ENCODE measurements at places on chromosomes 12 and 14. TPM values are rescaled to one million over a fixed set of nuclear protein-coding genes. Genes with fewer than 3 reads are reported as not detected.

GSC gene
- not detected for total RNA-seq

TAS2R46 gene
- 0.82 TPM for total RNA-seq

PLA2G1B gene
- total RNA-seq = 1.3 TPM

IL25 gene
- total RNA-seq = not detected

MANSC1 gene
- 0.79 TPM for total RNA-seq

DNA sequence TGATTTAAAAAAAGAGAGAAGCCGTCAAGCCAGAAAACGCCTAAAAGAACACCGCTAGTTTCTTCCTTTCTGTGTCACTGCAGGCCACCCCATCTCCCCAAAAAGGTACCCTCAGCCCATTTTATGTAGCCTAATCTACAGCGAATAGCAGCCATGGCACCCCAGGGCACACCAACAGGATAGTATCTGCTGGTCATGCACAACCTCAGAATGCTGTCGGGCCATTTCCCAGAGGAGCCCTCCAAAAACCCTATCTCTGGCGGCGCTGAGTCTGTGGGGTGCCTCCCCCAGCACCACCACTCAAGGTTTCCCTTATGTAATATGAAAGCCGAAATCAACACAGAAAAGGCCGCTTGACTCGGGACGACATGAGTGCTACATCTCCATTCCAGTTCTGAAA is 98.9 kb downstream of the BCL11B start:
- DNase-seq = no peak

DNA sequence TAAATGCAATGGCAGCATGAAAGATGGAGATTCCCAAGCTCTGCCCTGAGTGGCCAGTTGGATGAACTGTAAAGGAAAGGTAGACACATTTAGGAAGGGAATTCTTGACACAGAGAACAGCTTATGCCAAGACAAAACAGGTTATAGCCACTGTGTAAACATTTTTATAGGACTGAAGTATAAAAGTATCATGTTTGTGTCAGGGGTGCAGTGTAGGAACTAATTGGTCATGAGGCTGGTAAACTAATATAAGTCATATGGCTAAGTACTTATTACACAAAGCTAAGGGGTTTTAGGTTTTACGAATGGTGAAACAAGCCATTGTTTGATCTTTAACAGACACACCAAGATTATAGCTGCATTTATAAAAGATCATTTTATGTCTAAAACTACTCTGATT is 207.7 kb upstream of the SLC16A7 start:
- DNase-seq = no peak

DNA sequence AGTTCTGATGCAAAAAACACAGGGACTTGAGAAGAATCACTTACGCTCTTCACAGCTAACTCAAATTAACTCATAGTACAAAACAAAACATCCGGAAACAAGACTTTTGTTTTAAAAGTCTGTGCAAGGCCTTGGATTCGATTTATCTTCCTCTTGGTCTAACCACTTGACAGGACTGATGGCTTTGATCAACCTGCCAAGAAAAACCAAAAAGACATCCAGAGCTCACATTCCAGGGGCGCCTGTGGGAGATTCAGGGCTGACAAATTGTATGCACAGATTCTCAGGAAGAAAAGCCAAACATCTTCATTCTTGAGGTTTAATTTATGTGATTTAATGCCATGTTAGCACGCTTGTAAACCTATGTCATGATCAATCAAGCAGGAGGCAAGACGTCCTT is 129.1 kb upstream of the TMCC3 start:
- DNase-seq = no peak

DNA sequence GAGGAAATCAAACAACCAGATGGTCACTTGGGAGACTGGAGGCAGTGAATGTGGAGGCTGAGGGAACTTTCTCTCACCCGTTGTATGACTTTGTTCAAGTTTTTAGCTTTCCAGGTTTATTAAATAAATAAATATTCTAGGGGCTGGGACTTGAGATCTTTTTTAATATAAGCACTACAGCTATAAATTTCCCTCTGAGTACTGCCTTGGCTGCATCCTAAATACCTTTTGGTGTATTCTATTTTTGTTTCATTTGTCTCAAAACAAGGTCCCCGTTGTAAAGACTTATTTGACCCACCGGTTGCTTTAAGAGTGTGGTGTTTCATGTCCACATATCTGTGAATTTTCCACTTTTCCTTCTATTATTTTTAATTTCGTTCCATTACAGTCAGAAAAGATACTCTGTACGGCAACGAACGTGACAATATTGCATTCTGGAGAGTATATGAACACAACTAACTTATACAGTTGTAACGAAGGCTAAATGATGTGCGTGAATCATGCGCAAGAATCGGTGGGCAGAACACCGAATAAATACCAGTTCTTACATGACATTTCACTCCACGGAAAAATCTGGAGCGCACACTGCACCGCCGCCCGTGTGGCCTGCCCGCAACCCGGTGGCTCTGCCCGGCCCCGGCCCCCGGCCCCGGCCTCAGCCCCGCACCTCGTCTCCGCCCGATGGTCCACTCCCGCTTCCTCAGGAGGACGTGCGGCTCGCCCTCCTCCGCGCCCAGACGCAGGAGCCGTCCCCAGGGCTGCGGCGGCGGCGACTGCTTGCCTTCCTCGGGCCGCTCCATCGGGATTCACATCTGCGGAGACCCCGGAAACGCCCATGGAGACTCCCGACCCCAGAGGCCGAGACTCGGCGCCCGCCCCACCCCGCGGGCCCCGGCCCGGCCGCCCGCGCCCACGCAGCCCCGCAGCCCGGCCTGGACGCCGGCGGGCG is 602 bp downstream of the CHFR start:
- DNase-seq = no peak

DNA sequence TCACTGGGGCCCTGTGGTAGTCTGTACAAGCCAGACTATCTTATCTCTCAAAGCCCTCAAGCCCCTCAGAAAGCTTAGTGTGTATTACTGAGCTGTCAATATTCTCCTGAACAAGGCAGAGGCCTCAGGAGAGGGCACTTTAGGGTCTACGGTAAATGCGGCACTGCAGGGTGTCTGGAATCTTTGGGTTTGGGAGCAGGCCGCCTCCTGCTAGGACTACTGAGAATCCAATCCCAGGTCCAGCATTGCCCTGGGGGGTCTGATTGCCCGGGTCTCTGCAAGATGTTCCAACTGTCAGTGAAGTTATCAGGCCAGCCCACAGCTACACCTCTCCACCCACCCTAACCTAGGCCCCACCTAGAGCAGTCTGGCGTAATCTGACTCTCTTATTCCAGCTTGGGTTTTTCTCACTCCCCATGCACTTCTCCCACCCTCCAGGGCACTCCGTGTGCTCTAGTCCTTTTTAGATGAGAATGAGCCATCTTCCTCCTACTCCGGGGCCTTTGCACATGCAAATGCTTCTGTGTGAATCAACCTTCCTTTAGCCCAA is 4.3 kb upstream of the ZFP36L1 start:
- DNase-seq = no peak

GRCh38 chr14:19823765-19824164 is 20.2 kb downstream of the OR4N2 start:
- DNase-seq = no peak

DNA sequence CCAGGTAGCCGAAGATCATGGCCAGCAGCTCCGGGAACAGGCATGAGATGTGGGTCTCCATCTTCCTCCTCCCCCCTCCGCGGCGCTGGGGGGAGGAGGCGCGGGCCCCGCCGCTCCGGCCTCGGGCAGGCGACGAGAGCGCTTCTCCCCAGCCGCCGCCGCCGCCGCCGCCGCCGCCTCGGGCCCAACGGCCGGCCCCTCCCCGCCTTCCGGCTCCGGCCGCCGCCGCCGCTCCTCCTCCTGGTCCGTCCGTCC is 448 bp downstream of the FBXL14 start:
- DNase-seq = no peak

GRCh38 chr14:35678403-35679028 is 130.6 kb downstream of the RALGAPA1 start:
- DNase-seq = no peak

- DNase-seq = no peak
Measured at GRCh38 chr12:68349220-68349621, 17.1 kb upstream of the MDM1 start.

DNA sequence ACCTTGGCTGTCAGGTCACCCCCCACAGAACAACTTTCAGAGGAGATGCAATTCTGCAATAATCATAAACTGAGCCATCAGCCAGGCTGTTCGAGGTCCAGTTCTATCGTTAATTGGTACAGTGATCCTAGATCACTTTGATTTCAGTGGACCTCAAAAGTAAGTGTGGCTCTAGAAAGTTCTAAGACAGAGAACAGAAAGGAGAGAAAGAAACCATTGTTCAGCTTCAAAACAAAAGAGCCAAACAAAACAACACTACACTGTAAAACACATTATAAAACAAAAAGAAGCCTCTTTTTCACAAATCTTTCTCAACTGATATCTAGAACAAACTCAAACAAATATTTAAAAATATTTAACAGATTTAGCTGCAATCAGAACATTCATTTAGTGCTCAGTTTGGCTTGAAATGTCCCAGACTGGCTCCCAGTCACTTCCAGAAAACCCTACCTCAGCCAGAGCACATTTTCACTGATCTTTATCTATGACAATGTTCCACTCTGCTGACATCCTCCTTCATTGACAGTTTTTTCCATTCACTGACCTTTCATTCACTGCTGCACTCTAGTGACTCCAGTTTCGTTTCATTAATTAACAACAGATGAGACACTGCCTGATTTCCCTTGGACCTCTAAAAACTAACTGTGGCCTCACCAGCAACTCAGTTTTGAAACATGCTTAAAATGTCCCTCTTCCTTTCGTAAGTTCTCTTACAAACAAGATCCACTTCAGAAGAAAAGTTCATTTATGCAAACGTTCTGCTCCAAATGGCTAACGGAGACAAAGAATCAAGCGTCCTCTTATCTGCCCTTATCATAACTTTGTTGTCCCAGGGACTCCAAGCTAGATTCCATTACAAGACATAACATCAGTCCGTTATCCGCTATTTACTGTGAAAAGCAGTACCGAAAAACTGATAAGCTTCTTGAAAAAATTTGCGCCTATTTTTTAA is 56.8 kb downstream of the DUSP16 start:
- no peak for DNase-seq

- DNase-seq = no peak
Measured at GRCh38 chr12:10197879-10198278, 14.8 kb upstream of the GABARAPL1 start.

DNA sequence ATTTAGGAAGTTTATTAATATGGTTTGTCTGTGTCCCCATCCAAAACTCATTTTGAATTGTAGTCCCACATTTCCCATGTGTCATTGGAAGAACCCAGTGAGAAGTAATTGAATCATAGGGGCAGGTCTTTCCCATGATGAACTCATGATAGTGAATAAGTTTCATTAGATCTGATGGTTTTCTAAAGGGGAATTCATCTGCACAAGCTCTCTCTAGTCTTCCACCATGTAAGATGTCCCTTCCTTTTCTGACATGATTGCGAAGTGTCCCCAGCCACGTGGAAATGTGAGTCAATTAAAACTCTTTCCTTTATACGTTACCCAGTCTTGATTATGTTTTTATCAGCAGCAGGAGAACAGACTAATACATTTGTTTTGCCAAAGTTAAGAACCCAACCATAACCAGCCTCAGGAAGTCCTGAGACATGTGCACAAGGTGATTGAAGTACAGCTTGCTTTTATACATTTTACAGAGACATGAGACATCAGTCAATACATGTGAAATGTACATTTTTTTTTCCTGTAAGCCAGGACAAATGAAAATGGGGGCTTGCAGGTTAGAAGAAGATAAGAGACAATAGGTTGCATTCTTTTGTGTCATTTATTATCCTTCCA is 1136.7 kb downstream of the TMEM121 start:
- DNase-seq = no peak

DNA sequence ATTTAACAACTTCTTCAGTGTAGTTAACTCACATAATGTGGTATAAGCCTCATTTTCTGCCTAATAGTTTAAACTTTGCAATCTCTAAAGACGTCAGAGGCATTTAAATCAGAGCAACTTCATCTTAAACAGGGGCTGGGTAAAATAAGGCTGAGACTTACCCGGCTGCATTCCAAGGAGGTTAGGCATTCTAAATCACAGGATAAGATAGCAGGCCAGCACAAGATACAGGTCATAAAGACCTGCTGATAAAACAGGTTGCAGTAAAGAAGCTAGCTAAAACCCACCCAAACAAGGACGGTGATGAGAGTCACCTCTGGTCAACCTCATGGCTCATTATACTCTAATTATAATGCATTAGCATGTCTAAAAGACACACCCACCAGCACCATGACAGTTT is 115.6 kb upstream of the PKP2 start:
- DNase-seq = no peak

DNA sequence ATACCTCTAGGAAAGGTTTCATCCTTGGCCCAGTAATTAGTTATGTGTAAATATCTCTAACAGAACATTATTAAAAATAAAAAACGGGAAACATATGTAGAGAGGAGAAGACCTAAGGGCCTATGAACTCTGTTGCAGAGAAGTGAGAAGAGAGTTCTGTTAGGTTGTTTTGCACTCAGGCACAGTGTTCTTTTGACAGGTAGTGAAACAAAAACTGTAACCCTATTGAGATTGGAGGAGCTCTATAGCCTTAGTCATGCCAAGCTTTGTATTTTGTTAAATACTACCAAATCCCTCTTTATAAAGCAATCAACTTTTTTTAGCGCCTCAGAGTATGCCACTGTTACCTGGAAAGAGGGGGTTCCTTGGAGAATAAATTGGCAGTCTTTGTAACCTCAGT is 77.6 kb downstream of the CNTN1 start:
- DNase-seq = no peak

DNA sequence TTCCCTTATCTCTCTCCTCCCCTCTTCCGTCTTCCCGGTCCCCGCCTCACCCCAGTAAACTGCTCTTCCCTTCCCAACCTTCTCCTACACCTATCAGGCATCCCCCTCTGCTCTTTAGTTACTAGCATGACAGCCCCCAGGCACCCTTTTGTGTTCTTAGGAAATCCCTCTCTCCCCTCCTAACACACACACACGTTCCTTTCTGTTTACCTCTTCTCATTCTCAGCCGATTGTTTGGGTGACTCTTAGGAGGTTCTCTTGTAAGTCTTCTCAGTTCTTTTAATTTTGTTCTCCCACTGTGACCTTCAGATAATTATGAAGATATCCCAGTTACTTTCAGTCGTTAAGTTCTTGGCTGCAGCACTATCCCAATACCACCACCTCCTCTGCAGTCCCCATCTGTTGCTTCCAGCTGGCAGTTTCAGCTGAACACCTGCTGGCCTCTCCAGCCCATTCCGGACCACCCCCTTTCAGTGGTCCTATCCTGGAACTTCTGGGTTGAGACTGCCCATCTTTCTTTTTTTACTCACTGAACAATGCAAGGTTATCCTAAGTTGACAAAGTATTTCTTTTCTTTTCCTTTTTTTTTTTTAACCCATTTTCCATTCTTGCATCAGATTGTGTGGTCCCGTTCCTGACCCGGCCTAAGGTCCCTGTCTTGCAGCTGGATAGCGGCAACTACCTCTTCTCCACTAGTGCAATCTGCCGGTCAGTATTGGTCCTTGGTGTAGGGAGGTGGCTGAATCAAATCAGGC is 711 bp downstream of the MARS1 start:
- DNase-seq = no peak

GRCh38 chr12:105882404-105882803 is 256.4 kb downstream of the NUAK1 start:
- DNase-seq = no peak

GRCh38 chr12:52627395-52628110 is 9.2 kb upstream of the KRT73 start:
- no peak for DNase-seq
